ENCODE measurements at places on chromosomes 12 and 14.

DNA sequence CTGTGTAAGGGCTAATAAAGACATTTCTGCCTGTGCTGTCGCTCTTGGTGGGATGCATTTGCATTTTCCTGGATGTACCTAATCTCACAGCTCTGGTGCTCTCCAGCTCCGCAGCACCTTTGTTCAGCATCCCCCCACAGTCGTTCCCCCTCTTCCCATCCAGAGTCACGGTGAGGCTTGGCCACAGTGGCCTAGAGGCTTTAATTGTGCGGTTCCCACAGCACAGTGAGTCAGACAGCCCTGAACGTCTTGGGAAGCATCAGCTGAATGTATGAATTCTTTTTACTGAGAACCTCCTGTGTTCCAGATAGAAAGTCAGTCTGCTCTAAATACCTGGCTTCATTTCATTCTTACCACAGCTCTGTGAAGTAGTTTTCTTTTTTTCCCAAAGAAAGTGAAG is 28.7 kb downstream of the MLXIP start:
- DNase-seq = no peak

DNA sequence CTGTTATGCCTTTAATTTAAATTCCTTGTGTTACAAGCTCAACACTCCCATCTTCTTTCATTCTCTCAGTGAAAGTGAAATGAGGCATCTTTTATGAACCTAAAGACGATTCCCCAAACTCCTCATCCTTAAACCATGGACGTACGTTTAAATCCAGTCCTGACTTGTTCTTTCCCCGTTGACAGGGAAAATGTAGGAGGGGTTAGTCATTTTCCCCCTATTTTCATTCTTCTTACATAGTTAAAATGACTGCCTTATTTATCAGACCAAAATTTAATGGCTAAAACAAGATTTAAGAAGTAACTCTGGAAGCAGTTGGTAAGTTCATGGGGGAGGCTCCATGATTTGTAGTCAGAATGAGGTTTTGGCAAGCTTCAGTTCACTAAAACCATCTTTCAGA is 134.9 kb downstream of the KCNA5 start:
- no peak for DNase-seq

- no peak for DNase-seq
Observed at GRCh38 chr12:95838125-95838524, 20.6 kb upstream of the SNRPF start.

- peak; percentile 55 for DNase-seq
Observed at GRCh38 chr14:97978341-97978740, 1181.2 kb downstream of the VRK1 start.

DNA sequence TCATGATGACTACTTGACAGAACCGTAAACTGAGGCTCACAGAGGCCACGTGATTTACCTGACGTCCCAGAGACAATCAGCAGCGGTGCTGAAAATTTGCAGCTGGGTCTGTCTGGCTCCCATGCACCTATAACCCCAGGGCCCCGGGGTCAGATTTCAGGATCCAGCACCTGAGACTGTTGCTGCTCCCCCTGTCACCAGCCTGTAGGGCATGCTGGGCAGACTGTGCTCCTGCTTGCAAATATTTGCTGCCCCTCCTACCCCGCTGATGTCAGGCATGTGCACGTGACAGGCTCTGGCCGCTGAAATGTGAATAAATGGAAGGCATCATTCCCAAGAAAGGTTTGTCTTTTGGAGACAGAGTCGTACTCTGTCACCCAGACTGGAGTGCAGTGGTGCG is 6.0 kb downstream of the MMAB start:
- DNase-seq = no peak

- DNase-seq = no peak
Observed at GRCh38 chr12:130179621-130180020, 17.4 kb downstream of the FZD10 start.

DNA sequence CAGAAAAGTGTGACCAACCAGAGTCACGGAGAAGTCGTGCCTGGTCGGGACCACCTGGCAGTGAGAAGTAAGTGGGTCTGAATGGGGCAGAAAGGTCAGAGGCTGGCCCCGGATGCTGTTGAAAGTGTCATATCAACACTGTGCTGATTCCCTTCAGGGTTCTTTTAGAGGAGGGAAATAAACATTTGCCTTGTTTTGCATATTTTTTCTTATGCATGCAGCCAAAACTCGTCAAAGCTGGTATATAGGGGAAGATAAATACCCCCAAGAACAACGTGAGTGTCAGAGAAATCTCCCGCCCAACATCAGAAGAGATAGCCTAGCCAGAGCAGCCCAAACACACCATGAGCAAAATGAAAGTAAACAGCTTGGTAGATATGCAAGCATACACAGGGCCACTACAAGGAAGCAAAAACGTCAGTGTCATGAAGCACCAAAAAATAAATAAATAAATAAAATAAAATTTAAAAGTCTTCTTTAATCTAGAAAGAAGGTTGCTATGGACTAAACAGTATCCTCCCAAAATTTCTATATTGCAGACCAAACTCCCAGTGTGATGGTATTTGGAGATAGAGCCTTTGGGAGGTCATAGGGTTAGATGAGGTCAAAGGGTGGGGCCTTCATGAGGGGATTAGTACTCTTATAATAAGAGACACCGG is 22.1 kb downstream of the EIF5 start:
- DNase-seq = no peak

DNA sequence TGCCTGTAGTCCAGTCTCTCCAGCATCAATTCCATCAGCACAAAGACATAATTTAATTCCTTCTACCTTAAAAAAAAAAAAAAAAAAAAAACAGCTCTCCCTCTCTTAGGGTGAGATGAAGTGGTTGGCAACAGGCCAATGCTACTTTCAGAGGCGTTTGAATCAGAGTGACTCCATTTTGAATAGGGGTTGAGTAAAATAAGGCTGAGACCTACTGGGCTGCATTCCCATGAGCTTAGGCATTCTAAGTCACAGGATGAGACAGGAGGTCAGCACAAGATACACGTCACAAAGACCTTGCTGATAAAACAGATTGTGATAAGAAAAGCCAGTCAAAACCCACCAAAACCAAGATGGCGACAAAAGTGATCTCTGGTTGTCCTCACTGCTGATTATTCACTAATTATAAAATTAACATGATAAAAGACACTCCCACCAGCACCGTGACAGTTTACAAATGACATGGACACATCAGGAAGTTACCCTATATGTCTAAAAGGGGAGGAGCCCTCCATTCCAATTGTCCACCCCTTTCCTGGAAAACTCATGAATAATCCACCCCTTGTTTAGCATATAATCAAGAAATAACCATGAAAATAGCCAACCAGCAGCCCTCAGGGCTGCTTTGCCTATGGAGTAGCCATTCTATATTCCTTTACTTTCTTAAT is 6.9 kb upstream of the TCL1B start:
- peak; percentile 84 for DNase-seq

GRCh38 chr14:36553656-36554260 is 28.7 kb downstream of the NKX2-8 start:
- peak; percentile 79 for DNase-seq

GRCh38 chr12:113055594-113056380 is 743 bp upstream of the DTX1 start:
- no peak for DNase-seq

DNA sequence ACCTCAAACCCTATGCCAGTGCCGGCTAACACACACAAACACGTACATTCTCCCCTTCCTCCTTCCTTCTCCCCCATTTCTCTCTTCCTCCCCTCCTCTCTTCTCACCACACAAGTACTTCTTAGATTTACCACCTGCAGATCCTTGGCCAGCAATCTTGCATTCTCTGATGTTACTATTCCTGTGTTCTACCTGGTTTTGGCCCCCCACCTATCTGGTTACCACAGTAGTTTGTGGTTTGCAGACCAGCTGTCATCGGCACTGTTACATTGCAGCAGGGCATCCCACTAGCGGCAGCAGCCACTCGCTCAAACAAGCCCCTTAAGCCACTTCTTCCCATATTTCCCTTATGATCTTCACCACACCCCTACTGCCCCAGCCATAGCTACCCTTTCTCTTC is 3.9 kb downstream of the ABHD4 start:
- no peak for DNase-seq
